Mononuclear cell (primary cell): ENCODE measurements at places on chromosomes 1 and 21. TPM values are rescaled to one million over a fixed set of nuclear protein-coding genes. Genes with fewer than 3 reads are reported as not detected.

DHX9 gene
- total RNA-seq: 377 TPM

C21orf91 gene
- total RNA-seq: 44.2 TPM

NBPF8 gene
- total RNA-seq: 33.0 TPM

CTSS gene
- total RNA-seq: 1,898 TPM

NUAK2 gene
- total RNA-seq: 34.2 TPM

REN gene
- not detected for total RNA-seq

GREM2 gene
- total RNA-seq: 0.31 TPM

PUM1 gene
- 154 TPM for total RNA-seq

FAM110D gene
- total RNA-seq: not detected

AIM2 gene
- total RNA-seq: 2.1 TPM

AMY2A gene
- total RNA-seq: not detected

FABP3 gene
- not detected for total RNA-seq

ZNF436 gene
- 4.5 TPM for total RNA-seq

GUCA2B gene
- not detected for total RNA-seq

SORT1 gene
- 9.3 TPM for total RNA-seq

FAM163A gene
- 0.21 TPM for total RNA-seq

RGS4 gene
- not detected for total RNA-seq

GLIS1 gene
- not detected for total RNA-seq

KCNK2 gene
- total RNA-seq: 0.10 TPM

TIE1 gene
- total RNA-seq: 0.94 TPM

CATSPERE gene
- total RNA-seq: 0.94 TPM

CENPF gene
- total RNA-seq: 0.73 TPM

SHE gene
- 0.10 TPM for total RNA-seq
